ENCODE measurements at places on chromosomes 1 and 21.

GRCh38 chr1:61770131-61770530 is 27.9 kb downstream of the PATJ start:
- no peak for DNase-seq

DNA sequence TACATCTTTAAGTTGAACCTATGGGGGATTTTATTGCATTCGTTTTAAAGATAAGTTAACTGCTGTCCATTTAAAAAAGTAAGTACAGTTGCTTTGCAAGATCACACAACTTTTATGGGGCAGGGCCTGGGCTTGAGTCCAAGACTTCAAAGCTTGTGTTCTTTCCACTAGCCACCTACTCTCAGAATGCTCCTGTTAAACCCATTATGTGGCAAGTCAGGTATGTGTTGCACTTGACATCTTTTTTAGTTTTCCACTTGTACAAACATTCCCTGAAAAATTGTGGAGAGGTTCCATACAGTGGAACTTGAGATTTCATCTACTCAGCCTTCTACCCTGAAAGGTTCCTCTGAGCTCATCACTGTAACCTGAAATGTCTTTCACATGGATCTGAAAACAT is 235.5 kb upstream of the SGIP1 start:
- DNase-seq, result no peak

DNA sequence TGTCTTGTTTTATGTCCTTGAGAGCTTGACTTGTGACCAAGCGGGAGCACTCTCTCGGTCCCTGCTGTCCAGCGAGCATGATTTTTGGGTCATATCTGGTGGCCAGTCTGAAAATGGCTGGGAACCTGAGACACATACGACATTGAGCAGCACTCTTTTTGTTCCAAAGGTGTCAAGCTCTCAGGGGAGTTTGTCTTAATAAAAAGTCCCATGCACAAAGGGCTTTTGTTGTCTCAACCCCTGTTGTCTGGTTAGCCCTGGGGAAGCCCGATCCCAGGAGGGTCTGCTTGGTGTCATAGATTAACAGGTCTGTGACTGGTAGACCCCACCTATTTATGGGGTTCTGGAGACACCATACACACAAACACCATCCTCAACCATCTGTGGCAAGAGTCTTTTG is 57.8 kb upstream of the KLHDC7A start:
- no peak for DNase-seq

DNA sequence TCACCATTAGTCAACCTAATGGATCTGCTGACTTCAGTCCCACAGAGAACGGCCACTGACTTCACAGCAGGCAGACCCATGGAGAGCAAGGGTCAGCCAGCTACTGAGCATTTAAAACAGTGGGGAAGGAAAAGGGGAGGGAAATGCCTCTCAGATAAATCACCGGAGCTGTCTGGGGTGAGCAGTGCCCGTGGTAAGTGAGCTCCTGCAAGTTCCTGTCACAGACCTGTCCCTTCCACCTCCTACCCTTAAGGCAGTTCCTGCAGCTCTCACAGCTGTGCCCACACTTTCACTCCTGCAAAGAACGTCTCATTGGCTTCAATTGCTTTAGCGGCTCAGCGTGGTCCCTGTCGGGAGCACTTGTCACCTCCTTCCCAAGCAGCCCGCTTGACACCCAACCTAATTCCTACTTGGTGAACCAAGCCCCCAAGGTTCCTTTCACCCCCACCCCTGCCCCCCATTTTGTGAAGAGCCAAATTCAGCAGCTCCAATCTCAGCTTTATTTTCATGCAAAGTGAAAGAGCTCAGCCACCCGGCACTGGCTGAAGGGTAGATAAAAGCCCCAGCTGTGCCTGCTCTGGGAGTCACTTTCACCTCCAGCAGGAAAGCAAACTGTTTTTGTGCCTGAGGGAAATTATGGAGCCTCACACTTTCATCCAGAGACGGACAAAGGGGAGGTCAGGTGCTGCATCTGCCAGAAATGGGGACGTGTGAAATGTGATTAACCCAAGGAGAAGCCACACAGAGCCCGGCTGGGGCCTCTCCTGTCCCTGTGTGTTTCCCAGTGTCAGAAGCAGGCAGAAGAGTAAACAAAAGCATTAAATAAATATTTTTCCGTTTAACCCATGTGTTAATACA is 306.2 kb downstream of the TTLL7 start:
- DNase-seq, result peak; percentile 4

- peak; percentile 53 for DNase-seq
Measured at GRCh38 chr1:33007190-33008050, 29.3 kb downstream of the AK2 start.

DNA sequence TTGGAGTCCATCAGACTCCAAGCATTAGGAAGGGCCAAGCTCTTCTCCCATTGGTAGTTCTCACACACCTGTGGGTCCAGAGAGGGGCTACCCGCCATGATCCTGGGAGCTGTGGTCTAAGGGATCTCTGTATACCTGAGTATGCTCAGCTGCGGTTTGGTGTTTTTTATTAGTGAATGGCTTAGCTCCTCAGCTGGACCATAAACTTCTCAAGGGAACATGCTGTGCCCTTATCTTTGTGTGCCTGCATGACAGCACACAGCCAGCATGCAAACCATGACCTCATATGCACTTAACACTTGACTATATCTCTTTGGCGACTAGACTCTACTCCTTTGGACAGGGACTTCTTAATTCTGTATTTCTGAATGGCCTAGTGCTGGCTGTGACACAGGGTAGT is 94.5 kb downstream of the CD58 start:
- no peak for DNase-seq

DNA sequence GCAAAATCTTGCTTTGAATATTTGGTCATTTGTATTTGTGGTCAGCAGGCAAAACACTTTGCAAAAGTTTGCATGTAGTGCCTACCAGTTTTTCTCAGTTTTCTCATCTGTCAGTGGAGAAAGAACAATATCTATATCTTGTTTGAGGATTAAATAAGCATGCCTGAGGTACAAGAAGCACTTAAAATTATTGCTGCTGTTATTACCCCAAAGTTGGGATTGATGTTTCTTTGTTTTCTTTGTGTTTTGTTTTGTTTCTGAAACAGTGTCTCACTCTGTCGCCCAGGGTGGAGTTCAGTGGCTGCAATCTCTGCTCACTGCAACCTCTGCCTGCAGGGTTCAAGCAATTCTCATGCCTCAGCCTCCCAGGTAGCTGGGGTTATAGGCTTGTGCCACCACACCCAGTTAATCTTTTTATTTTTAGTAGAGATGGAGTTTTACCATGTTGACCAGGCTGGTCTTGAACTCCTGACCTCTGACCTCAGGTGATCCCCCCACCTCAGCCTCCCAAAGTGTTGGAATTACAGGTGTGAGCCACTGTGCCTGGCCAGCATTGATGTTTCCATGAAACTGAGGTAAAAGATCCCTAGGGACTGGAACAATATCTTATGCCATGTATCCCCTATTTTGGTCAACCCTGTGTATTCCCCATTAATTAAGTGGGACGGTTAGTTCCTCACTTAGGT is 15.9 kb downstream of the RAP1A start:
- DNase-seq, result no peak

- DNase-seq, result no peak
Measured at GRCh38 chr1:53186533-53186932, 10.1 kb upstream of the CPT2 start.

GRCh38 chr21:46066591-46067331 is 31.2 kb upstream of the COL6A2 start:
- no peak for DNase-seq

- DNase-seq, result no peak
Measured at GRCh38 chr1:180256341-180257027, 26.4 kb downstream of the LHX4 start.

GRCh38 chr1:119007670-119008482 is 19.7 kb upstream of the TBX15 start:
- DNase-seq, result no peak

- no peak for DNase-seq
Measured at GRCh38 chr1:118983558-118984041, 4.5 kb downstream of the TBX15 start.

DNA sequence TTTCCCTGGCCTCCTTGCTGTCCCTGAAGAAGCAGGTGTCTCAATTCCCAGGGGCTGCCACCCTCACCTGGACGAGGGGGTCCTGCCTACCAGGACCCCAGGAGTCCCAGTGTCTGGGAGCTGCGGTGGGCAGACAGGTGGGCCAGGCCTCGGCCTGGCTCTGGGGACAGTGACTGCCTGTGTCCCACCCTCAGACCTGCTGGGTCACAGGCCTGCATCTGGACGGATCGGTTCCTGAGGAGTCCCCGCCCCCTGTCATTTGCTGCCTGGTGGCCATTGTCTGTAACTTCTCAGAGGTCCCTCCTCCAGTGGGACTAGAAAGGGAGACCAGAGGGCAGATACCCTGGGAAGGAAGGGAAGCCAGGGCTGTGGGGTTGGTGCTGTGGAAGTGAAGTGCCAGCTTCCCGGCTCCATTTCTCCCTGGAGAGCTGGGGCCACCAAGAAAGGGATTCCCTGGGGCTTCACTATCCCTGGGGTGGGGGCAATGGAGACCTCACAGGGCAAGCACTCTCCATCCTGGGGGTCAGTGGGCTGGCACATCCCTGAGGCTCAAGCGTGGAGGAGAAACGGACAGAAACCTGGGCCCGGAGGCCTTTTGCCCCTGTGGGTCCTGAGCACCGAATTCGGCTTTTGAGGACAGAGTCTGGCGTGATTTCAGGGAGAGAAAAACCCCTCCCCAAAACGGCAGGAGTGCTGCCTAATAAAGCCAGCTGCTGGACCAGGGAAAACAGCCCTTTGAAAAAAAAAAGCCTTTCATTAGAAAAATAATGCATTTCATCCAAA is 157.3 kb downstream of the PEX14 start:
- DNase-seq, result no peak

GRCh38 chr1:22317231-22317919 is 134.3 kb upstream of the ZBTB40 start:
- no peak for DNase-seq

DNA sequence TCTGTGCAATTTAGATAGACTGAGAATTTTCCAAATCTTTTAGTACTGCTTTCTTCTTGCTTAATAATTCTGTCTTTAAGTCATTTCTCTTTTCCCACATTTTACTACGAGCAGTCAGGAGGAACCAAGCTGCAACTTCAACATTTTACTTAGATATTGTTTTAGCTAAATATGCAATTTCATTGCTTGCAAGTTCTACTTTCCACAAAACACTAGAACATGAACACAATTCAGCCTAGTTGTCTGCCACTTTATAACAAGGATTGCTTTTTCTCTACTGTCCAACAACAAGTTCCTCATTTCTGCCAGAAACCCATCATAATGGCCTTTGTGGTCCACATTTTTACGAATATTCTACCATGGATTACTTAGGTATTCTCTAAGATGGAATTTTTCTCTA is 36.6 kb downstream of the SORT1 start:
- no peak for DNase-seq

GRCh38 chr1:22252251-22252650 is 109.4 kb upstream of the WNT4 start:
- DNase-seq, result no peak

- peak; percentile 2 for DNase-seq
Measured at GRCh38 chr1:92298213-92298572, 594 bp downstream of the GLMN start.

GRCh38 chr1:192916021-192916420 is 107.2 kb downstream of the RGS2 start:
- no peak for DNase-seq

DNA sequence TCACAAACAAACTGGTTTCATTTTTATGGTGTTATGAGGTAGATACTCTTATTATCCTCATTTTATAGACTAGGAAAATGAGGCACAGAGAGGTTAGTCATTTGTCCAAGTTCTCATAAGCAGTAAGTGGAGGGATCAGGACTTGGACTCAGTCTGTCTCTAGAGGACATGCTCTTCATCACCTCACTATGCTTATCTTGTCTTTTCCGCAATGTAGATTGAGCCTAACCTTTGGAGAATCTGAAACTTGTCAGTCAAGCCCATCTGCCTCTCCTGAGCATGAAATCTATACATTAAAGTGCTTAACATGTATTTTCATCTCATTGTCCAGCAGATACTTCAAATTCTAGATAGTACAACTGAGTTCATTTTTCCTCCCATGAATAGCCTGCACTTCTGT is 11.8 kb upstream of the CDC14A start:
- no peak for DNase-seq

DNA sequence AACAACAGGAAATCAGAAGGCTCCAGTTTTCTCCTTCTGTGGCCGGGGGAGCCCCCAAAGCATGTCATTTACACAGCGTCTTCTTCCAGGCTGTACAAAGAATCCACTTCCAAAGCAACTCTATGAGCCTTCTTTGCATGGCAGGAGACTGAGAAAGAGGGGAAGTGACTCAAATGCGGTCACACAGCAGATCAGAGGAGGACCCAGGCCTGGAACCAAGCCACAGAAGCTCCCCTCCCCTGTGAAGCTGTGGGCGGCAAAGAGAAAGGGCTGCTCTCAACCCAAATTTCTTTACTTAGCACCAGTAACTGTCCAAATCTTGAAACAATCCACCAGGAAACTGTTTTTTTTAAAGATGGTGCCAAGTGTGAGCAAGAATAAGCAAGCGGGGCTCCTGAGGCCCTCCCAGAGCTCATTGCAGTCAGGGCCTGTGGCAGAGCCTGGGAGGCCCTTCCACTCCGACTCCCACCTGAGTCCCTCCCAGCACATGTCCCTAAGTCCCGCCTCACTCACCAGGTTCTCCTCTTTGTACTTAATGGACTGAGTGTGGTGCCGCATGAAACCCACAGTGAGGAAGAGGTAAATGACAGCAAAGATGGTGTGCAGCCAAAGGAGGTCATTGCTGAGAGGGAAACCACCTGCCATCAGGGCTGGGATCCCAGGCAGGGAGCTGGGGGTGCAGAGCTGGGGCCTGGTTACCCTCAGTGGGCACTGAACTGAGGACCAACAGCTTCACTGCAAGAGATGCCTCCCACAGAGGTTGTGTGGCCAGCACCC is 15.9 kb downstream of the TMEM63A start:
- DNase-seq, result peak; percentile 79

- no peak for DNase-seq
Measured at GRCh38 chr1:60274422-60275290, 201.1 kb upstream of the C1orf87 start.

- DNase-seq, result no peak
Measured at GRCh38 chr1:26102526-26102925, 9.1 kb upstream of the PDIK1L start.

DNA sequence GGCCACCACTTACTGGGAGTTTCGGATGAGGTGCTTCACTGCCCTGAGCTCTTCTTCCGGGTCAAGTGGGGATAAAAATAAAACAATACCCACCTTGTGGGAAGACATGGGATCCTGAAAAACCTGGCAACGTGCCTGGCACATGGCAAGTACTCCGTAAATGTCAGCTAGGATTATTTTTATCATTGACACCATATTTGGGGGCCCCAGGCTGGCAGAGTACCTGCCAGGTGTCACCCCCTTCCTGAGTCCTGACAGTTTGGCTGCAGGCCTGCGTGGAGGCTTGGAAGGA is 9.2 kb upstream of the EPHA2 start:
- no peak for DNase-seq

- peak; percentile 49 for DNase-seq
Measured at GRCh38 chr1:156154317-156154749, 948 bp downstream of the SEMA4A start.

All from CD4-positive, alpha-beta T cell treated with Interleukin-2 at 100 ng/mL for 4 hours (primary cell).